ENCODE measurements at places on chromosomes 2 and 18.
A peak's percentile ranks its signal among the peaks of the same experiment; 100 is the strongest.

- no peak for DNase-seq
These were observed 20.1 kb upstream of the C2orf72 start for GRCh38 chr2:231017231-231017598.

DNA sequence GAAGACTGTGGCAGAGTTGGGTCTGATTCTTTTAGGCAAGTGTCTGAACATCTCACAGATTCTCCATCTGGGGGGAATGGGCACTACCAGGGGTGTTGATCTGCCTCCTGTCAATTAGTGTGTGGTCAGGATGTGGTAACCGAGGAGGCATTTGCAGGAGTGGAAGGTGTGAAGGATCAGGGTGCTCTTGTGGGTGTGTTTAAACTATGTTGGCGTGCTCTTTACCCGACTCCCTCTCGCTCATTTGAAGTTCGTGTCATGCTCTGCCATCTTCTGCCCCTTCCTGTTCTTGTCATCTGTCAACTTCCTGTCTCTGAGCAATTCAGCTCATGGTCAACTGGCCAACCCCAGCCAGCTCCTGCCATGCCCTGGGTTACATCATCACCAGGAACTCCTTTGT is 107.9 kb downstream of the RTN4 start:
- DNase-seq: no peak

DNA sequence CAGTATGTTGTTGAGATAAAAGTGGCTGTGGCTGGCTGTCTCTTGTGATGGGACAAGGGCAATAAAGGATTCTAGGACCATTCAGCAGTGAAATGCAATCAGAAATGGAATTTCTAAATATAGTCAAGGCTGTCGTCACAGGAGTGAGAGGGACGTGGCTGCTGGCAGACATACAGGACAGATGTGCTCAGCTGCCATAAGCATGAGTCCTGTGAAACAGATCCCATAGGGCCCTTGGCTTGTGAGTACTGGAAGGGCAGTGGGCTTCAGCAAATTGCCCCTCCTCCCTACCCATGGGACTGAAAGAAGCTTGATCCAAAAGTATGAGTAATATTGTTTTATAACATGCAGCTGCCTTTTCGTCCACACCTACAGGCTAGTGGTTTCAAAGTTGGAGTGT is 4.2 kb upstream of the CNNM3 start:
- DNase-seq: no peak

DNA sequence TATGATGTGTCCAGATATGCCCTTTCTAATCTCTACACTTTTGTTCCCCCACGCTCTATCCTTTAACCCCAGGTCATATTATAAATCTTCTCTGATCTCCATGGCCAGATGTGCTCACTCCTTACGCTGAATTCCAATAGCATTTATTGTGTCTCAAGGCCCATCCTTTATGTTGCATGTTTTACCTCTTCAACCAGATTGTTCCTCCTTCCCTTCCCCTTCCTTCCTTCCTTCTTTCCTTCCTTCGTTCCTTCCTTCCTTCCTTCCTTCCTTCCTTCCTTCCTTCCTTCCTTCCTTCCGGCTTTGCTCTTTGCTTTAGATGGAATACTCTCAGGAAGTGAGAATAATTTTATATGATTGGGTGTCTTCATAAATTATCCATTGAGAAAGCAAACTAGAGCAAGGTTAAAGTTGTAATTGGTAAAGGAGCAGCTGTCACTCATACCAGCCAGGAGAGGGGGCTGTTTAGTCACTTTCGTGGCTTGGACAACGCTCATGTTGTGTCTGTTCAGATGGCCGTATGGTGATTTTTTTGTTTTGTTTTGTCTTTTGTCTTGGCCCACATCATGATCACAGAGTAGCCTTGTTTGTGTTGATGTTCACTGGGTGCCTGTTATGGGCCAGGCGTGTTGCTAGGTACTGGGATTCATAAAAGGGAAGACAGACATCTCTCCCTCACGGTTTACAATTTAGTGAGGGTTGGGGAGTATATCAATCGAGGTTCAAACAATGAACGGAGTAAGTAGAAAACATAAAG is 68.0 kb downstream of the DAW1 start:
- DNase-seq: no peak

DNA sequence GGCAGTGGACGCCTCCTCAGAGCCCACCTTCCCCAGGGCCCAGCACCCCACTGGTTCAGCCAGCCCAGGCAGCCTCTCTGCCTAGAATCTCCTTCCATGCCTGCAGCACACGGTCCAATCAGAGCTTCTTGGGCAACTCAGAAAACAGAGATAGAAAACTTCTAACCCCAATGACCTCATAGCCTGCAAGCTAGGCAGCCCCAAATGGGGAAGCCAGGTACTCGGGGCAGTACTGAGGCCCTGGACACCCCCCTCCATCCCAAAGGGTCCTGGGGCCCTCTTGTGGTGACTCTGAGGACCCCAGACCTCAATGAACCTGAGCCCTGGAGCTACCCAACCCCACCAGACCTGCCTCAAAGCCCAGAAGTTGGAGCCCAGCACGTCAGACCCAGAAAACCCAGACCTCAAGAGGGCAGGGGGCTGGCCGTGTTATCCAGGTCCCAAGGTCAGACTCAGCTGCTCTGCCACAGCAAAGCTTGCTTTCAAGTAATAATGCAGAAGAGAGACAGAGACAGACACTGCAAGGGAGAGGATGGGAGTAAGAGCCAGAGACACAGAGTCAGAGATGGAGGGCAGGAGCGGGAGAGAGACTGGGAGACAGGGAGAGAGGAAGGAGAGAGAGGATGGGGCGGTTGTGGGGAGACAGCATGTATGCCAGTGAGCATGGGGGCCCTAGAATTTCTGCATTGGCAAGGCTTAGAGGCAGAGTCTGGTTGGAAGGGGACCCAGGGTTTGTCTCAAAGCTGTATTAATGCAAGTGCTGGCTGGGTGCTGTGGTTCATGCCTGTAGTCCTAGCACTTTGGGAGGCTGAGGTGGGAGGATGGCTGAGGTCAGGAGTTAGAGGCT is 28.2 kb downstream of the SERTAD2 start:
- no peak for DNase-seq

- DNase-seq: no peak
These were observed 16.4 kb downstream of the MTCL1 start for GRCh38 chr18:8721716-8722115.

DNA sequence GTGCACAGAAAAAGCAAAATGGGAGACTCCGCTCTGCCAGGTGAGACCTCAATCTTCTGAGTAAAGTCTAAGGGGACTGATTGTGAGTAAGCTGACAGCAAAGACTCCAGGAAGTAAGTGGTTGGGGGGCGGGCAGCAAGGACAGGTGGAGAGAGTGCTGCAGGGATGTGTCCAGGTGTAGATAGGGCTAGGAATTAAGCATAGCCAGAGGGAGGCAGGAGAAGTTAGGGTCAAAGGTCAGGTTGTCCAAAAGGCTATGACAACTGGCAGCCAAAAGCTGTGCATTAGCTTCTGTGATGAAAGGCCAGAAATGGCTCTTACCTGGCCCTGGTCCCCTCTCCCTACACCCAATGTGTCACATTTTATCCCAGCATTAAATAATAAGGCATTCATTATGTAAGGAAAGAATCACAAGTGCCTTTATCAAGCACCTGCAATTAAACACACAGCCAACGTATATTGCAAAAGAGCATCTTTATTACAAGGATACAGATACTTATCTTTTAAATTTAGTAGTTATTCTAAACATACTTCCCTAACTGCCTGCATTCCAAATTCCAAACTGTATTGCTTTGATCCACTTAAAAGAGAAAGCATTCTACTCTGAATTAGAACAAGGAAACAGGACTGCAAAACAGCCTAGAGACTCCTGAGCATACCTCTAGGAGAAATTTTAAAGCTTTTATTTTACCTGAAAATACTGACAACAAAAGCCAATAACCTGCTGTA is 247.9 kb downstream of the IRS1 start:
- no peak for DNase-seq

DNA sequence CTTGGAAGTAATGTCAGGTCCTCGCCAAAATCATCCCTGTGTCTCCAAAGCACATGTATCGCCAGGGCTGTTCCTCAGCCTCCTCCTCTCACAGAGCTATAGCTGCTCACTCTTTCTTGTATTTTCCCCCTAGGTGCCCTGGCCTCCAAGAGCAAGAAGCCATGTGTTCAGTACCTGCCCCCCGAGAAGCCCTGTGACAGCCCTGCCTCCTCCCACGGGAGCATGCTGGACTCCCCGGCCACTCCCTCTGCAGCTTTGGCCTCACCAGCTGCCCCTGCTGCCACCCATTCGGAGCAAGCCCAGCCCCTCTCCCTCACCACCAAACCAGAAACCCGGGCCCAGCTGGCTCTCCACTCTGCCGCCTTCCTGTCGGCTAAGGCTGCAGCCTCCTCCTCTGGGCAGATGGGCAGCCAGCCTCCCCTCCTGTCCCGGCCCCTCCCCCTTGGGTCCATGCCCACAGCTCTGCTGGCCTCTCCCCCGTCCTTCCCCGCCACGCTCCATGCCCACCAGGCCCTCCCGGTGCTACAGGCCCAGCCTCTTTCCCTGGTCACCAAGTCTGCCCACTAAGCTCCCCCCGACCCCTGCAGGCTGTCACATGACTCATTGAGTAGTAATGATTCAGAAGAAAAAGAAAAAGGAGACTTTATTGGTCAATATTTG is 18.8 kb downstream of the TGOLN2 start:
- DNase-seq: no peak

- DNase-seq: no peak
These were observed 152.5 kb downstream of the CYP26B1 start for GRCh38 chr2:71995067-71995665.

- no peak for DNase-seq
These were observed 296.3 kb downstream of the TNS1 start for GRCh38 chr2:217706513-217706912.

DNA sequence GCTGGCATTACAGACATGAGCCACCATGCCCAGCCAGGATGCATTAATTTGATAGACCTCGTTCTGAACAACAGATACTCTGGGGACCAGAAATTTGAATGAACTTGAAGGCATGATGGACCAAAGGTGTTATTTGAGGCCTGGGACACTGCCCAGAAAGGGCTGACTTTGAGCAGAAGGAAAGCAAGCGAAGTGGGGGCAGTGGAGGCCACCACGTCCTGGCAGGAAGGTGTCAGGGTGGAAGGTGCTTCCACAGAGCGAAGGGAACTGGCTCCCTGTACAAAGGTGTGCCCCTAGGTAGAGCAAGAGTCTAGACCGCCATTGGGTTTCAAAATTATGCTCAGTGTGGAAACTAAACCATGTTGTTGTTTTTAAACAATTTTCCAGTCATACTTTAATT is 23.9 kb downstream of the ZNF236 start:
- no peak for DNase-seq

GRCh38 chr18:48360376-48361021 is 48.7 kb downstream of the ZBTB7C start:
- no peak for DNase-seq

DNA sequence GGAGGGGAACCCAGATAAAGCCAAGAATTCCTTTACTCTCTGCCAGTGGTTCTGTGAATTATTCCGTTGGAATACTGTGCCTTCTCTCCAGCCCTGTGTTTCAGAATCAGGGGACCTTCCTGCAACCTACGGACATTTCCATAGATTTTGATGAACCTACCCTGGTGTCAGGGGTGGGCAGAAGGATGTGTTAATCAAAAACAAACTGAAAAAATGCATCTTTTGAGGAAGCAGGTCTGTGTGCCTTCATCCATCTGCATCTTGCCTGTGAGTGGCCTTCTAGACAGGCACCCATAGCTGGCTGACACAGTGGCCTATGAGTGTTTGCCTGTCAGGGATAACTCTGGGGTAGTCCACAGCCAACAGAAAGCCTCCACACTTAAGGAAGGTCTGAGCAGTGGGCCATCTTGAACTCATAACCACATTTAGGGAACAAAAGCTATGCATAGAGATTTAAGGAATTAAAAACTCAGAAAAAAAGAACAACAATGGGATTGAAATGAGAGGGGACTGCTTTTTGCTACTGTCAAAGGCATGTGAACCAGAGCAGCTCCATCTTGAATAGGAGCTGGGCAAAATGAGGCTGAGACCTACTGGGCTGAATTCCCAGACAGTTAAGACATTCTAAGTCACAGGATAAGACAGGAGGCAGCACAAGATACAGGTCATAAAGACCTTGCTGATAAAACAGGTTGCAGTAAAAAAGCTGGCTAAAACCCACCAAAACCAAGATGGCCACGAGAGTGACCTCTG is 45.9 kb upstream of the ITGA6 start:
- no peak for DNase-seq

DNA sequence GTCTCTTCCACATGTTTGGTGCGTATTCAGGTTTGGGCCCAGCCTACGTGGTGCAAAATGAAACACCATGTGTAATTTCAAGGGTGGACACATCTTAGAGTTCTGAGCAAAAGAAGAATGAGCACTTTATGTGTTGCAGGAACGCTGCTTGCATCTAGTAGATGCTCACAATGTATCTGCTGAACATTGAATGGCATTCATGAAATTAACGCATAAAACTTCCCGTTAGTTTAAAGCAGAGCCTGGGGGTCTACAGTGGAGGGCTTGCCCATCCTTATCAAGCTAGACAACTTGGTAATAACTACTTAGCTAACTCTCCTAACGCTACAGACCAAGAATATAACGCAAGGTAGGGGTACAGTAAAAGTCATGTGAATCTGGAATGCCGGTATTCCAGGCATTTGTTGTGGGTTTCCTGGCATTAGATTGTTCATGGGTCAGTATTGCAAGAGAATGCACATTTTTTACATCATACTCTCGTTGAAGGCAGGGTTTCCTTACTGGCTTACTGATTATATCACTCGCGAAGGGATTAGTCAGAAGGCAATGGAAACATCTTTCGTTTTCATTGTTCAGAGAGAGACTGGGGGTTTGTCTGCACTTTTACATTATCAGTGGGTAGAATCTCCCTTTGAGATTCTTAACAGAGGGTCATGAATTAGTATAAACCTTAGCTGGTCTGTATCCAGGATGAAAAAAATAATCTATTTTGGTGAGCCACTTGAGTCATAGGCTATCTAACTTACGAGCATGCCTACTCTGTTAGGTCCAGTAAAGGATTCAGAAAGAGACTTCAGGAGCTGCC is 229.5 kb upstream of the EPAS1 start:
- DNase-seq: peak; percentile 97

DNA sequence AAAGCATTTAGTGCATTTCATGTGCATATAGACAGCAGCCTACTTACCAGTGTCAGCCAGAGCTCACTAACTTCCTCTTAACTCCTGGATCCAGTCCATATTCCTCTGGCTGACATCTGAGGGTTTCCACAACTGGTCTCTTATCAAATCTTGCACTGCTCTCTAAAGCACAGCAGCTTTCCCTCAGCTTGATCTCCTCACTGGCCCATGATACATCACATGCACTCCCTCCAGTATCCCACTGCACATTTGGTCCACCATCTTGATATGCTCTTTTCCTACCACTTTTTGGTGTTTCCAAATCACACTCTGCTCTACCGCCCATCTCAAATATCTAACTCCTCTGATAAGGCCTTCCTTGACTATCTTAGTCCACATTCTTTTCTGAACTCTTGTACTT is 105.0 kb upstream of the ZFP36L2 start:
- no peak for DNase-seq

- no peak for DNase-seq
These were observed 816 bp downstream of the CDH2 start for GRCh38 chr18:28175930-28176697.
